ENCODE measurements at places on chromosomes 12 and 14.

DNA sequence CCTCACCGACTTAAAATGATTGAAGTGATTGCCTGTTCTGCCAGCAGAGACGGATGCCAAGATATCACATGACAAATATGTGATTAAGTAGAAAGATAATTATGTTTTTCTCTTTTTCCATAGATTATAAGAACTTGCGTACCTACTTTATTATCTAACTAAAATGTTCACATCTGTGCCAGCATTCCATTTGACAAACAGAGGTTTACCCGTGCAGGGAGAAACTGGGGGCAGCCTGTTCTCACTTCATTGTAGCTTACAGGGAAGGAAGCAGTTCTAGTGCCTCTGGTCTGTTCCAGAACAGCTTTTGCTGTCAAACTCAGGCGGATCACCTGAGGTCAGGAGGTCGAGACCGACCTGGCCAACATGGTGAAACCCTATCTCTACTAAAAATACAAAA lies 29.6 kb downstream of the CCDC62 start:
- no peak for DNase-seq

DNA sequence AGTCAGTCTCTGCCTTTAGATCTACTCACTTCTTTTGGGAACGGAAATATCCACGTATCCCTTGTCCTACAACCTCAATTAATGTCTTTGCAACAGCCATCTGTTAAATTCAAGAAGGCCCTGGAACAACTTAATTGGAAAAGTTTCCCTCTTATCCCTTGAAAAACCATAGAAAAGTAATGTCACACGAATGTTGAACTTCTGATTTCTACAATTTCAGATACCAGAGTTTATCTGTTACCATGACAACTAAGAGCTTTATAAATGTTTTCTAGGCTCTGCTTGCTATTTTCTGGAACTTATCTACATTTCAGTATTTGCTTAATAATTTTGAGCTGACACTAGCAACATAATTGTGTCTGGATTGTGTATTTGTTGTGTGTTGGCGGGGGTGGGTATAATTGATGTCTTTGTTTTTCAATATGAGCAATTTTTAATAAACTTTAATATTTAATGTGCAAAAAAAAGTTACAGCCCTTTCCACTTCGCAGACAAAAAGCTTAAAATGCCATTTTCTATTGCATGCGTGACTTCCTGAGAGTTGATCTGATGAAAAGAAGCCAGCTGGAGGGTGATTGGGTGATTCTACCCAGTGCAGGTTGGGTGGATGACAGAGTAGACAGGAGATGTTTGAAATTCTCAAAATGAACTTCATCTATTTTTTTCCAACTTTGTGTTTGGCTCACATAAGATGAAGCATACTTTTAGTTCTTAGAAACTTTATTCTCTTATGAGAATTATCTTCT lies 11.8 kb upstream of the EDDM3A start:
- DNase-seq, result no peak

- DNase-seq, result no peak
Observed at GRCh38 chr12:54040148-54040494, 7.3 kb downstream of the HOXC5 start.

GRCh38 chr12:68501226-68501625 lies 109.5 kb upstream of the RAP1B start:
- no peak for DNase-seq

- peak; percentile 77 for DNase-seq
Observed at GRCh38 chr14:88562831-88563686, at the start of gene ZC3H14. TSS of gene ZC3H14 (plus strand) at chr14:88563037. CDS start at chr14:88563134, 97 bp downstream.

GRCh38 chr14:99522025-99522401 lies 40.8 kb downstream of the CCNK start:
- no peak for DNase-seq

- DNase-seq, result no peak
Observed at GRCh38 chr14:75285331-75285730, 6.7 kb downstream of the FOS start.

GRCh38 chr14:77313371-77313770 lies 7.3 kb downstream of the POMT2 start:
- no peak for DNase-seq

GRCh38 chr12:46523863-46524770 lies 151.5 kb upstream of the SLC38A2 start:
- no peak for DNase-seq

- no peak for DNase-seq
Observed at GRCh38 chr14:57302883-57303282, 34.1 kb downstream of the AP5M1 start.

Measured in NCI-H1092 (cell line).